ENCODE measurements at places on chromosomes 3 and 15.

DNA sequence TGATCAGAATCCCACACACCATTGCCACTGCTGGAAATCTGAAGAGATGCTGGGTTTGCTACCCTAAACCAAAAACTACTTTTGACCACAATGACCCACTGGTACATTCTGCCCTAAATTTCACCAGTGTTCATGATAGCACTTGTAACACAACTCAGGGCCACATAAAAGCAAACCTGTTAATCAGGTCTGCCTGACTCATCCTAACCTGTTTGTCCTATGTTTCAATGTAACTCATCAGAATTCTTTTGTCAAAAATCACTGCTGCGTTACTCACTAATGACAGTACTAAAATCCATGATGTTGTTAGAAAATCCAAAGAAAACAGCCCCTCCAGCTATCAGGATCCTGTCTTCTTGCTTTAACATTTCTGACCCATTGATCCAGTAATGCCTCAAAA lies 55.6 kb upstream of the XCR1 start:
- DNase-seq = no peak

- DNase-seq = peak; percentile 38
These were observed 57.5 kb upstream of the SIN3A start for GRCh38 chr15:75508840-75509532.

DNA sequence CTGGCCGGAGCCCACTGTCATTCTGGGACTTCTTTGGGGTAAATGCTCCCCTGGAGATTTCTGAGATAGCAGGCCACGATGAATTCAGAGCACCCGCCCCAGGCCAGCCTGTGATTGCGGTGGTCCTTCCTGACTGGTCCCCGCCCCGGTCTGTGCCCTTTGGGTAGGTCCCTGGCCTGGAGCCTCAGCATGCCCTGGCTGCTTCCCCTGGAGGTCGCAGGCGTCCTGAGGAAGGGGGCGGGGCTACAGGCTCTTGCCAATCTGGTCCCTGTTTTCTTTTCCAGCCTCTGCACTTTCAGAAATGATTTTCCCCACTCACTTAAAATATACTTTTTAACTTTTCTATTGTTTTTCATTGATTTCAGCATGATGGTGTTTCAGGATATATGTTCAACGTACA lies 250.2 kb upstream of the ATP10A start:
- DNase-seq = no peak

GRCh38 chr3:171954690-171955383 lies 84.5 kb upstream of the FNDC3B start:
- DNase-seq = no peak

GRCh38 chr3:95522449-95522848 lies 1291.9 kb upstream of the EPHA6 start:
- no peak for DNase-seq

- DNase-seq = no peak
These were observed 13.0 kb downstream of the LRRFIP2 start for GRCh38 chr3:37161351-37161750.

DNA sequence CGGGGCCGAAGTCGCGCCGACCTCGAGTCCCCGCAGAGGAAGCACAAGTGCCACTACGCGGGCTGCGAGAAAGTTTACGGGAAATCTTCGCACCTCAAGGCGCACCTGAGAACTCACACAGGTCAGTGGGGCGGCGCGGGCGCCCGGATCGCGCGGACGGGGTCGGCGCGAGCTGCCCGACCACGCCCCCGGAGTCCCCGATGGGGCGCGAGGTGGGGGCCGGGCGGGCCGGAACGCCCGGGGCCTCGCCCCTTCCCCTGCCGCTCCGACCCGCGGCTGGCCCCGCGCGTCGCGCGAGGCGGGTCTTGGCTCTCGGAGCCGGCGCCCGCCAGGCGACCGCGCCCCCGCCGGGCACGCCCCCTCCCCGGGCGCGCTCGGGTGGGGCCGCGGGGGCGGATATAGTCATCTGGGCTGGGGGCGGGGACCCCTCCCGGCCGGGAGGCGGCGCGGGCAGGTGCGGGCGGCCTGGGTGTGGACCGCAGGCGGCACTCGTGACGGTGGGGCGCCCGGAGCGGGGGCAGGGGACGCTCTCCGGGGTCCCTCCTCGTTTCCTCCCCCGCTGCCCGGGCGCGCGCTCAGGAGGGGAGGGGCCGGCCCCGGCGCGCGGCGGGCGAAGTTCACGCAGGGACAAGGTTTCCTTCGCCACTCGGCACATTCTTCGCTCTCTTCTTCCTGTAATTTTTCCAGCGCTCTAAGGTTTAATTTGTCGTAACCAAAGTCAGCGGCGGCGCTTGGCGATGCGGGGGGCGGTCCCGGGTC lies 1.2 kb downstream of the KLF13 start:
- DNase-seq = peak; percentile 86

- peak; percentile 12 for DNase-seq
These were observed 15.2 kb downstream of the TRAIP start for GRCh38 chr3:49841126-49841696.

DNA sequence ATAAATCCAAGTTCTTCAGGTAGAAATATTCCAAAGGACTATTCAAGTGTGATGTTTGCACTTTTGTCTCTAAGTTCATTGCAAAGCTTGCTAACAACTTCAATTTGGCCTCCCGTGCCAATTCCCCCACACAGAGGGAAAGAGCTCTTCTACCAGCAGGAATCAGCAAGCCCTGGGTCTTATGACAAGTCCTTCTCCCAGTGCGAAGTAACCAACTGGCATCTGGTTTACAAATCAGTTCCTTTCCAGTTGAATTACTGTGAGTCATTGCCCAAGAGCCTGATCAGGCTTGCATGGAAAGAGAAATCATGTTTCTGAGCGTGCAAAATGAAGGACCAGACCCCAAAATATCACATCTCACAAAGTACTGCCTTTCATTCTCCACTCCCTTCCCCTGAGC lies 62.7 kb upstream of the SLCO3A1 start:
- no peak for DNase-seq

DNA sequence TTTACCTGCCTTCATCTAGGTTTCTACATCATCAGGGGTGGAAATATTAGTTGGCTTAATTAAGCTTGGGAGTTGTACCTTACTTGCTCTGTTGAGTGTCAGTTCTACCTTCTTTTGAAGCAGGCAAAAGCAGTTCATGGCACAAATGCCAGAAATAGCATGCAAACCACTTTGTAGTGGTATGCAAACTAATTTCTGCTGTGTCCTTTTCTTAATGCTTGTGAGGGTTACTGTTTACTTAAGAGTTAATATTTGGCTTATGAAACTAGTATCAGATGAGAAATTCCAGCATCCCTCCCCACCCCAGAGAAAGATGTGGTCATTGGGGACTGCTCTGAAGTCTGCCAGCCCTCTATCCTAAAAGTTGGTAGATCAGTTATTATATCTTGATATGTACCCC lies 7.1 kb downstream of the ATP2C1 start:
- no peak for DNase-seq

- DNase-seq = no peak
These were observed 491.7 kb downstream of the ZIC1 start for GRCh38 chr3:147900851-147901250.

GRCh38 chr3:66561367-66561766 lies 60.5 kb upstream of the LRIG1 start:
- no peak for DNase-seq

GRCh38 chr15:31013863-31014607 lies 22.6 kb upstream of the MTMR10 start:
- no peak for DNase-seq

GRCh38 chr3:67653425-67654098 lies 850 bp downstream of the SUCLG2 start:
- no peak for DNase-seq

- no peak for DNase-seq
These were observed 593.3 kb downstream of the FHIT start for GRCh38 chr3:60657972-60658371.
